MCF 10A (cell line): ENCODE measurements at places on chromosomes 12 and 14. TPM values are rescaled to one million over a fixed set of nuclear protein-coding genes. Genes with fewer than 3 reads are reported as not detected.
A peak's percentile ranks its signal among the peaks of the same experiment; 100 is the strongest.

- DNase-seq: no peak
Observed at GRCh38 chr14:75800792-75801191, 139.7 kb downstream of the TTLL5 start.

GRCh38 chr14:68474741-68475140, 318.1 kb downstream of the ZFP36L1 start:
- no peak for DNase-seq

DNA sequence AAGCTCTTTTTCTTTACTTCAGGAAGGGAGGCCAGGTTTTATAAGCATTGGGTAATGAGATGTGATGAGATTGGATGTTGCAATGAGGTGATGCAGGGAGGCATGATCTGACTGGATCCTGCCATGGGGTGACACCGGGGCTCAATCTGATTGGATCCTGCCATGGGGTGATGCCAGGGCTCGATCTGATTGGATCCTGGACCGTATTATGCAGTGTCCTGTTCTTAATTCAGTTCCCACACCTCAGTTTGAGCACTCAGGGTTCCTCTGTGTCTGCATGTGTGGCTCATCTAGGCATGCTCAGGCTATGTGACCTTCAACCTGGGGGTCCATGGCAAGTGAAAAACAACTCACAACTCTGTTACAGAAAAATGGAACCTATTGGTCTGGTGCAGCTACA, 166.4 kb downstream of the SLC15A4 start:
- no peak for DNase-seq

DNA sequence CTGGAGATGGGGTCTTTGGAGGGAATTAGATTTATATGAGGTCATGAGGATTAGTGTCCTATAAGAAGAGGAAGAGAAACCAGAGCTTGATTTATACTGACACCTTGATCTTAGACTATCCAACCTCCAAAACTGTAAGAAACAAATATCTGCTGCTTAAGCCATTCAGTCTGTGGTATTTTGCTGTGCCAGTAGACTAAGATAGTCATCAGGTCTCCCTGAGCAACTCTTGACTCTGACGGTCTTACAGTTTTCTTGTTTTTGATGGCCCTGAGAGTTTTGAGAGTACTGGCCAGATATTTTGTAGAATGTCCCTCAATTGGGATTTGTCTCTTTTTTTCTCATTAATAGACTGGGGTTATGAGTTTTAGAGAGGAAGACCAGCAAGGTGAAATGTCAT, 51.7 kb downstream of the TSHR start:
- no peak for DNase-seq

- DNase-seq: peak; percentile 36
Observed at GRCh38 chr12:13197032-13197431, 506 bp downstream of the EMP1 start.

- DNase-seq: no peak
Observed at GRCh38 chr14:100374876-100375265, 51.7 kb downstream of the SLC25A47 start.

The HOXC9 gene
- total RNA-seq: 5.2 and 6.0 TPM in 2 replicates
